ENCODE measurements at places on chromosomes 5 and 9. TPM values are rescaled to one million over a fixed set of nuclear protein-coding genes. Genes with fewer than 3 reads are reported as not detected.

The NRG2 gene
- 3.5 TPM for total RNA-seq

The SPATA31E1 gene
- not detected for total RNA-seq

The AQP7 gene
- total RNA-seq: 0.12 TPM

GRCh38 chr9:135413461-135413860 lies 66.1 kb upstream of the PPP1R26 start:
- no peak for DNase-seq

DNA sequence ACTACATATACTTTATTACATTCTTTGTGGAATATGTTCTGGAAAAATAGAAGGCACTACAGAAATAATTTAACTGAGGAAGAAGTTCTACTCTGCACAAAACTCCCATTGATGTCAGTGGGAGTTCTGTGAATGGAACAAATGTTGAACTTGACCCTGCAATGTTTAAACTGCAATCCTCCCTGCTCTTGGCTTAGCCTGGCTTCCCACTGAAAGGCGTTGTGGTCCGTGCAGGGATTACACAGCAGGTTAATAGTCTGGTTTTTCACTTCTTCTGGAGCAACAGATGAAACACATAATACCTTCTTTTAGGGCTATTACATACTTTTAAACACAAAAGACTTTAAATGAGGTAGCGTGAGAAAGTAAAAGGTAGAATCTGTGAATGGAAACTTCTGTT lies 12.9 kb upstream of the ERBIN start:
- no peak for DNase-seq

GRCh38 chr9:105421154-105421553 lies 26.7 kb upstream of the FSD1L start:
- no peak for DNase-seq

DNA sequence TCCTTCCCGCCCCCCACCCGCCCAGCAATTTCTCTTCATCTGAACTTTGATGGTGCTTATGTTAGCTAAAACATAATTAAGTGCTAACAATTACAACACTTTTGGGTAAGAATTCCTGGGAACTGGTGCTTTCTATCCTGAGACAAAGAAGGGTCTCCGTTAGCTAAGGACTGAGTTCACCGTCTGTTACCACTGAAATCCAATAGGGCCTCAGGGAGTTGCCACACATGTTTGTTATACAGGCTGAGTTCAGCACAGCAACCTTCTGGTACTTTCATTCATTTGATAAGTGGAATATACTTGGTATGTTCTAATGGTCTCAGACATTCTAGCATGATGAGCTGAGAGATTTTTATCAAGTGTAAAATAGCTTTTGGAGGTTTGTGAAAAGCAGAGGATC lies 437.9 kb downstream of the EFNA5 start:
- DNase-seq: no peak

GRCh38 chr5:32290922-32291321 lies 21.8 kb downstream of the MTMR12 start:
- DNase-seq: no peak

DNA sequence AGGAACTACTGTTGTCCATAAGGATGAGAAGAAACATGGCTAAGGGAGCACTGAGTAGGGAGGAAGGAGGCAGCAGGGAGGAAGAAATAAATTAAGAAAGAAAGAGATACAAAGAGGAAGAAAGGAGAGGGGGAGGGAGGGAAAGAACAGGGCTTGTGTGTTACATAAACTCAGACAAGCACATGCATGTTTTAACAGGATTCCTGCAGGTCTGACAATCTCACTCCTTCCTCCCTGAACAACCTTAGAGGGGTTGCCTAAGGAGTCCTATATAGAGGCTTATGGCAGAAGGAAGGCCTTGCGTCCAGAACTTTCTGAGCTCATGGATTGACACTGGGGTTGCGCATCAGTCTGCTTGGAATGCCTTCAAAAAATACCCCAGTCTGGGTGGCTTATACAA lies 4.2 kb upstream of the KCNIP1 start:
- no peak for DNase-seq

GRCh38 chr5:69006030-69006429 lies 87.8 kb upstream of the SLC30A5 start:
- no peak for DNase-seq

- DNase-seq: peak; percentile 74
Observed at GRCh38 chr5:52690236-52690768, 97.4 kb upstream of the ITGA1 start.

Measured in A172 (cell line).